ENCODE measurements at places on chromosomes 12 and 14. TPM values are rescaled to one million over a fixed set of nuclear protein-coding genes. Genes with fewer than 3 reads are reported as not detected.

GRCh38 chr12:14410841-14411569 is 45.5 kb downstream of the ATF7IP start:
- H3K4me1 ChIP-seq = peaks cover 6% of the 10 kb centered on the region
- no peak for DNase-seq
- no peaks in the 10 kb centered on the region for H3K27me3 ChIP-seq
- H3K4me3 ChIP-seq = no peak overlapping the region

- no peak overlapping the region for H3K4me3 ChIP-seq
- no peak overlapping the region for H3K27ac ChIP-seq
- no peaks in the 10 kb centered on the region for H3K36me3 ChIP-seq
- H3K27me3 ChIP-seq = no peaks in the 10 kb centered on the region
- no peaks in the 10 kb centered on the region for H3K4me1 ChIP-seq
Measured at GRCh38 chr12:88648625-88649024, 68.4 kb upstream of the KITLG start.

The HAL gene
- total RNA-seq = 1.5 TPM

The SNX6 gene
- total RNA-seq = 25.3 TPM

GRCh38 chr12:121175383-121176119 is 34.4 kb upstream of the P2RX4 start:
- H3K27me3 ChIP-seq = no peaks in the 10 kb centered on the region
- peak; percentile 64 for DNase-seq
- no peaks in the 10 kb centered on the region for H3K36me3 ChIP-seq
- H3K4me1 ChIP-seq = no peaks in the 10 kb centered on the region

- no peaks in the 10 kb centered on the region for H3K27me3 ChIP-seq
- no peak overlapping the region for H3K27ac ChIP-seq
- H3K4me3 ChIP-seq = no peak overlapping the region
- no peak for DNase-seq
- no peaks in the 10 kb centered on the region for H3K4me1 ChIP-seq
- H3K36me3 ChIP-seq = no peaks in the 10 kb centered on the region
Measured at GRCh38 chr14:84180336-84180735, 1349.6 kb upstream of the FLRT2 start.

The PLEKHH1 gene
- total RNA-seq = 15.0 TPM

DNA sequence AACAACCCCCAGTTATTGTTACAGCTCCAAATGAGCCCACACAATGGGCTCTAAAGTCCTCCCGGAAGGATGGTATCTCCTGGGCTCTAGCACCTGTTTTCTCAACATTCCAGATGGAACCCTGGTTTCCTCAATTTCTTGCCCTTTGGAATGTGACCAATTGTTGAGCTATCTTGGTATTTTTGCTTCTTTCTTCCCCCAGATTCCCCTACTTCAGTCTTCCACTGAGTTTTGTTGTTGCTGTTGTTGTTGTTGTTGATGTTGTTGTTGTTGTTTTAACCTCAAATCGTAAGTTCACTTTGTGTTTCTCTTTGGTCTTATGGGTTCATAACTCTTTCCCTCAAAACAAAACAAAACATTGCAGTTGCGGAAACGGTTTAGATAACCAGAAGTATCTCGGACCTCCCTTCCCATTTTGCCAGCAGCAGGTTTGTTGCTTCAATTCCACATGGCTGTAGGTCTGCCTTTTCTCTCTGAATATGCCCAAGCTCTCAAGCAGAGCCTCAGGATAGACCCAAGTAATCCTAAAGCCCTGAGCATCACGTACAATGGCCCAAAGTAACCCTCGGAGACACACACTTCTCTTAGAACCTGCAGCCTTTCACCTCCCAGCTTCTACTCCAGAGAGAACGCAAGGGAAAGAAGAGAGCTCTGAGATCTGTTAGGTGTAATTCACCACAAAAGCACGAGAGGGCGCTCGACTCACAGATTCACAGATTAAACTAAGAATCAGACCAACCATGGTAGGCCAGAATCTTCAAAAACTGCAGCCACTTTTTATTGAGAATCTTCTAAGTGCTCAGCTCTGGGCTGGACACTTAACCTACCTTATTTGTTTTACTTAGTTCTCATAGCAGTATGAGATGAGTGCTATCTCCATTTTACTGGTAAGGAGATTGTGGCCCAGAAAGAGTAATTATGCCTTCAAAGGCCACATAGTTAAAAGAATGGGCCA is 1.0 kb upstream of the DDX23 start:
- H3K27me3 ChIP-seq = no peaks in the 10 kb centered on the region
- peaks cover 5% of the 10 kb centered on the region for H3K4me1 ChIP-seq
- H3K27ac ChIP-seq = peak overlapping the region; percentile 83
- peak overlapping the region; percentile 79 for H3K4me3 ChIP-seq
- peak; percentile 96 for DNase-seq
- peaks cover 8% of the 10 kb centered on the region for H3K36me3 ChIP-seq

- H3K4me1 ChIP-seq = no peaks in the 10 kb centered on the region
- no peaks in the 10 kb centered on the region for H3K27me3 ChIP-seq
Measured at GRCh38 chr14:29462772-29463171, 464.9 kb downstream of the PRKD1 start.

The AKAP6 gene
- 21.1 TPM for total RNA-seq

DNA sequence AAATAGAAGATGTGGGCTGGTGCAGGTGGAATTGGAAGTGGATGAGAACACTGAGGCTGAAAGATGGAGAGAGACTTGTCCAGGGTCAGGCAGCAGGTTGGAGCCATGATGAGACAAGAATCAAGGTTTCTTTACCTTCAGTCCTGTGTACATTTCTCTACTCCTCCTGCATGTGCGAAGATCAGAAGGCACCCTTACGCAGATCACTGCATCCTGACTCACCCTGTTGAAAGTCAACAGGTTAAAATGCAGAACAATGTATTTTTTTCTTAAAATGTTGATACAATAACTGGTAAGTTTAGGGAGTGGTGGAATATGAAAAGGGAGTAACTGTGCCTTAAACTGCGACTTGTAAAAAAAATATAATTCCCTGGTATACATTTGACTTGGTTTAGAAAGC is 47.8 kb downstream of the TESPA1 start:
- no peaks in the 10 kb centered on the region for H3K4me1 ChIP-seq
- H3K27ac ChIP-seq = no peak overlapping the region
- no peak for DNase-seq
- H3K4me3 ChIP-seq = no peak overlapping the region

- no peaks in the 10 kb centered on the region for H3K36me3 ChIP-seq
- no peak for DNase-seq
- no peaks in the 10 kb centered on the region for H3K4me1 ChIP-seq
- H3K4me3 ChIP-seq = no peak overlapping the region
Measured at GRCh38 chr14:49008363-49008762, 577.8 kb downstream of the RPS29 start.

GRCh38 chr14:85566603-85567002 is 36.7 kb downstream of the FLRT2 start:
- H3K36me3 ChIP-seq = no peaks in the 10 kb centered on the region
- no peak overlapping the region for H3K27ac ChIP-seq
- no peak for DNase-seq
- no peak overlapping the region for H3K4me3 ChIP-seq

DNA sequence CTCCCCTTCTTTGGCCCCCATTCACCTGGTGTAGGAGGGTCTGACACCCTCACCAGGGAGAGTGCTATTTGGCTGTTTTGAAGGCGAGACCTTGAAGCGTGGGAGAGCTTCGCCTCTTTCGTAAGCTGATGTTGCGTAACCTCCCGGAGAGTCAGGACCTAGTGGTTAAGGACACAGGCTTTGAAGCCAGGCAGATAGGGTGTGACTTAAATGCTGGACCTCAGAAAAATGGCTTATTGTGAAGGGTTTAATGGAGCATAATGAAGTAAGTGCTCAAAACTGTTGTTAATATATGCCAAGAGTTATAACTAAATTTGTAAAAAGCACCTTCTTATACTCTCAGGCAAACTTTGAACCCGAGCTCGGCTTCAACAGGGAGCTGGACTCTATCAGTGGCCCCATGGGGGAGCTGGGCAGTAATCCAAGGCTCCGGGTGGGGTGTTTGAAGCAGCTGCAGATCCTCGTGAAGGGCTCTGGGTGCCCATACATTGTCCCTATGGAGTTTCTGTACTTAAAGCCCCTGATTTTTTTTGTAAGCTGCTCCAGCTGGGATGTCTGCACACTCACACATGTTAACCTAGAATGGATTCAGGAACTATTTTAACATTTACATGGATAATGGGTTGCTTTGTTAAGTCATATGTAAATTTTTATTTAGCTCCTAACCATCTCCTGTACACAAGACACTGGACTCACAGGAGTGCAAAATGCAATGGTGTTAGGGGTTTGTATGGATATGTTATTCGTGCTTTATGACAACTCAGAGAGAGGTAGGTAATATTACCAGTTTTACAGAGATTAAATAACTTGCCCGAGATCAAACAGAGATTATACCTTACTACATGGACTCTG is 26.0 kb downstream of the PPFIBP1 start:
- H3K27ac ChIP-seq = peak overlapping the region; percentile 76
- H3K27me3 ChIP-seq = no peaks in the 10 kb centered on the region
- no peaks in the 10 kb centered on the region for H3K36me3 ChIP-seq
- H3K4me3 ChIP-seq = peak overlapping the region; percentile 37
- DNase-seq = peak; percentile 31
- peaks cover 76% of the 10 kb centered on the region for H3K4me1 ChIP-seq

DNA sequence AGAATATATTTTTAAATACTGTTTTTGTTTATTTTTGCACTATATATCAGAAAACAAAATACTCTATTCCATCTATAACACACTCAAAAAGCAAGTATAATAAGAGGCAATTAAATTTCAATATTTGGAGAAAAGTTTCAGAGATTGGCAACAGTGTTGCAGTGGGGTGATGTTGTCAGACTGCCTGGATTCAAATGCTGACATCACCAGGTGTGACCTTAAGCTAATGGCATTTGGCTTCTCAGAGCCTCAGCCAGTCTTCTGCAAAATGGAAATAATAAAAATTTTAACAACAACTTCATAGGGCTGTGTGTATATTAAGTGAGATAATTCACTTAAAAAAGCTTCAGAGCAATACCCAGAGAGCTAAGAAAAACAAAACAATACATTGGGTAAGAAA is 74.7 kb downstream of the TMTC1 start:
- no peaks in the 10 kb centered on the region for H3K4me1 ChIP-seq
- no peaks in the 10 kb centered on the region for H3K27me3 ChIP-seq
- no peak overlapping the region for H3K27ac ChIP-seq
- DNase-seq = no peak

All from ascending aorta (tissue), 2 donors.